ENCODE measurements at places on chromosomes 2 and 18.
A peak's percentile ranks its signal among the peaks of the same experiment; 100 is the strongest.

DNA sequence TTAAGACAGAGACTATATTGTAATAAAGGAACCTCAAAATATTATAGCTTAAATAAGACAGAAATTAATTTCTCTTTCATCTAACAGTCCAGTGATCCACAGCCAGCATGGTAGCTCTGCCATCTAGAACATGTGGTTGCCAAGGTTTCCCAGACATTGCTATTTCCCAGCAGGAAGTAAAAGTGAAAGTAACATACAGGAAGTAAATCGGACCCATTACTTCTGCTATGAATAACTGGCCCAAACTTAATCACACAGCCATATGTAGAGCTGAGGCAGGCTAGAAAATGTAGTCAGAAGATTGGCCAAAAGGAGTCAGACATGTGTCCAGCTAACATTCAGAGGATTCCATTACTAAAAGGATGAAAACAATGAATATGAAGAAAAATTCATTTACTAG, 71.0 kb downstream of the NOL4 start:
- peak overlapping the region; percentile 60 for H3K4me3 ChIP-seq
- H3K27me3 ChIP-seq: no peaks in the 10 kb centered on the region
- DNase-seq: peak; percentile 21
- no peaks in the 10 kb centered on the region for H3K4me1 ChIP-seq
- H3K27ac ChIP-seq: no peak overlapping the region

- no peak for DNase-seq
- no peaks in the 10 kb centered on the region for H3K27me3 ChIP-seq
- H3K4me1 ChIP-seq: peaks cover 65% of the 10 kb centered on the region
Measured at GRCh38 chr2:100754951-100755350, 65.0 kb upstream of the NPAS2 start.

DNA sequence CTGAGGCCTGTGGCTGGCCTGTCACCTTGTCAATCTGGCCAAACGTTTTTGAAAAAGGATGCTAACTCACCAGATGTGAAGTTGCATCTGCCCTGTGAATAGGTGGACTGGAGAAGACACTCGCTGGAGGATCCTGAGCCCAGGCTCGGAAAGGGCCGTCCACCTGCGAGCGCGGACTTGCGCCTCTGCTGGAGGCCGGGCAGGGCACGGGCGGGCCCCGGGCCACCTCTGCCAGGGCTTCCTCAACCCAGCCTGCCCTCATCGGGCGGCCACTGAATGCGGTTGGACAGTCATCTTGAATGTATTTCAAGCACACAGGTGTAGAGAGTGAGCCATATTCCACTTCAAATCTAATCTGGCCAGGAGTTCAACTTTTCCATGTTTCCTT, 83.9 kb downstream of the FAM210A start:
- H3K36me3 ChIP-seq: no peaks in the 10 kb centered on the region
- no peak for DNase-seq
- peaks cover 19% of the 10 kb centered on the region for H3K27me3 ChIP-seq
- no peak overlapping the region for H3K27ac ChIP-seq

DNA sequence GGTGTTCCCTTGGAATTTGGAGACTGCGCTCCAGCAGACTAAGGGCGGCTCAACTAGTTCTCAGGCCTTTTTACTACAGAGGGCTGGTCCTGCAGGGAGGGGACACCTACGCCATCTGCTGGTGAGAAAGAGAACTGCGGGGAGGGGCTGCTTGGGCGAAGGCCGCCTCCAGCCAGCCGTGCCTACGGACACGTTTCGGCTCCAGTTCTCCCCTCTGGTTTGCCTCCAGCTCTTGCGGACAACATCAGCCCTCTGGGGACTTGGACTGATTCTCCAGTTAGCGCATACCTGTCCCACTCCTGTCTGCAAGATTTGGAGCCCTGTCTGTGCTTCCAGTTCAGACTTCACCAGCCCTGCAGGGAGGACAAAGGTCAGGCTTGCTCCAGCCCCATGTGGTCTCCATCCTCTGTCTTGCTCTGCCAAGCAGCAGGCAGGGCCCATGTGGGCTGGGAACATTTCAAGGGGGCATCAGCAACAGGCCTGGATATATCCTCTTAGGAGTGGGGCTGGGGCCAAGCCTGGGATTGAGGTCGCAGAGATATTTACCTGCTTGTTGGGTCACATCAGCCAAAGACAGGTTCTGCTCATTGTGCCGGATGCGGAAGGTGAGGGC, 10.3 kb downstream of the PTPRN start:
- H3K4me1 ChIP-seq: peaks cover 15% of the 10 kb centered on the region
- H3K4me3 ChIP-seq: no peak overlapping the region
- peaks cover 34% of the 10 kb centered on the region for H3K27me3 ChIP-seq
- H3K36me3 ChIP-seq: no peaks in the 10 kb centered on the region
- DNase-seq: peak; percentile 87

Measured in PC-3 (cell line).